ENCODE measurements at places on chromosomes 12 and 14.

- no peak for DNase-seq
Observed at GRCh38 chr12:32702473-32702872, 23.4 kb downstream of the DNM1L start.

- no peak for DNase-seq
Observed at GRCh38 chr14:30710876-30711275, 88.8 kb downstream of the SCFD1 start.

DNA sequence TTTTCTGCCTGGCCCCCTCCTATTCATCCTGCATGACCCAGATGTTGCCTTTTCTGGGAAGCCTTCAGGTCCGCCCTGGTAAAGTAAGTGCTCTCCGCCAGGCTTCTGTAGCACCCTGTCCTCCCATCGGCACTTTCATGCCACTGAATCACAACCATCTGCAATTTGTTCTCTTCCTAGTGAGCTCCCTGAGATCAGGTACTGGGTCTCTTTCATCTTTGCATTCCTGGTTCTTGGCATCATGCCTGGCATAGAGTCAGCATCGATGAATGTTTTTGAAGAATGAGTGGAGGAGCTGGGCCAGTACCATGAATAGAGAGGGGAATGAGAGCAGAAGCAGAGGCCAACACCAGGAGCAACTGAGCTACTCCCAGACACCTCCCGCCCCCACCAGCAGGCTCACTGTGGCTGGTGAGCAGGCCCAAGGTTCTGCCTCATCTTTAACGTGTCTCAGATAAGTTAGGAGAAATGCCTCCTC, 13.1 kb downstream of the ZDHHC22 start:
- DNase-seq: no peak

GRCh38 chr12:13000925-13001774, 1.1 kb upstream of the HEBP1 start:
- peak; percentile 26 for DNase-seq

DNA sequence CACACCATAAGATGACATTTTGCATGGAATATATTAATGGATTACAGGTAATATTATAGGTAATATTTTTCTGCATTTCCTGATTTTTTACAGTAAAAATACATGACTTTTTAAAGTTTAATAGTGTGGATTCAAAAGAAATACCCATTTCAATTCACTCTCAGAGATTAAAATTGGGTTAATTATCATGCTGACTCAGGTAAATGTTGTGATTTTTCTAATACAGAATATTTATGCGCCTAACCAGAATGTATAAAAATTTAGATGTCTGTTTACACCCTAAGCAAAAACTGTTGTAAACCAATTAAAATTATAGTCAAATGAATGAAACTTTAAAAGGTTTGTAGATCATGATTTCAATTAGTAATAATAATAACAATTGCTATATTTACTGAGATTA, 117.2 kb upstream of the FLRT2 start:
- DNase-seq: no peak

GRCh38 chr12:70852416-70853150, 68.0 kb downstream of the PTPRR start:
- no peak for DNase-seq

DNA sequence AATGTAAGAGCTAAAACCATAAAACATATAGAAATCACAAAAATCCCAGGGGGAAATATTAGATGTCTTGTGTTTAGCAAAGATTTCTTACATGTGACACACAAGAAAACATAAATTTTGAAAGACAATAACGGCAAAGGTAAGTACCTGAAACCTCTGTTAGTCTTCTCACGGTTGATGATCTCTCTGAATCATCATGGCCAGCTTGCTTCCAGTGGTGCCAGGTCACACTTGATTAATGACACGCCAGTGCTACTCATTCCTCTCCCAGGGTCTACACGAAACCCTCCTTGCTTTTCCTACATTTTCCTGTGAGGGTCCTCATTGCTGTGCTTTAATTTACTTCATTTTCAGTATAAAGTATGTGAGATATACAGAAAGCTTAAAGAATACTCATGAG, 114.4 kb upstream of the PARP11 start:
- no peak for DNase-seq

- no peak for DNase-seq
Observed at GRCh38 chr12:46652692-46653091, 173.1 kb downstream of the SLC38A4 start.

DNA sequence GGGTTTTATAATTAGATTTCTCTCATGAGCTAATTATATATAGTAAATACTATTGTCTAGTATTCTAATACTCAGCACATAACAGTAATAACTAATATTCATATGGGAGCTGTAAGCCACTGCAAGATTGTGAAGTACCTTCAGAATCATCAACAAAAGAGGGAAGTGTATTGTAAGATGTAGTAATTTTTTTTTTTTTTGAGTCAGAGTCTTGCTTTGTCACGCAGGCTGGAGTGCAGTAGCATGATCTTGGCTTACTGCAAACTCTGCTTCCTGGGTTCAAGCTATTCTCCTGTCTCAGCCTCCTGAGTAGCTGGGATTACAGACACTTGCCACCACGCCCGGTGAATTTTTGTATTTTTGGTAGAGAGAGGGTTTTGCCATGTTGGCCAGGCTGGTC, 3.1 kb downstream of the GPR33 start:
- DNase-seq: no peak

GRCh38 chr14:87901236-87901635, 91.7 kb downstream of the GALC start:
- no peak for DNase-seq

GRCh38 chr12:48980953-48981756, 3.0 kb downstream of the WNT1 start:
- peak; percentile 51 for DNase-seq

DNA sequence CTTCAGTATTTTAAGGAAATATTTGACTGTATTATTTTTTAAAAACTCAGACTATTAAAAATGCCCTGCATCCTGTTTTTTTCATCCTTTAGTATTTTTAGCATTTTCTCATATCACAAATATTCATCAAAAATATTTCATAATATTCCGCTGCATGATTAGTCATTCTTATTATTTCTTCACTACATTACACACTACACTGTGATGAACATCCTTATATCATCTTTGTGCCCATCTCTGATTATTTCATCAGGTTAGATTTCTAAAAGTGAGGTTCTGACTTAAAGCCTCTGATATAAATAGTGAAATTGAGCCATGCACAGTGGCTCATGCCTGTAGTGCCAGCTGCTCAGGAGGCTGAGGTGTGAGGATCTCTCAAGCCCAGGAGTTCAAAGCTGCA, 8.1 kb downstream of the COCH start:
- DNase-seq: no peak

DNA sequence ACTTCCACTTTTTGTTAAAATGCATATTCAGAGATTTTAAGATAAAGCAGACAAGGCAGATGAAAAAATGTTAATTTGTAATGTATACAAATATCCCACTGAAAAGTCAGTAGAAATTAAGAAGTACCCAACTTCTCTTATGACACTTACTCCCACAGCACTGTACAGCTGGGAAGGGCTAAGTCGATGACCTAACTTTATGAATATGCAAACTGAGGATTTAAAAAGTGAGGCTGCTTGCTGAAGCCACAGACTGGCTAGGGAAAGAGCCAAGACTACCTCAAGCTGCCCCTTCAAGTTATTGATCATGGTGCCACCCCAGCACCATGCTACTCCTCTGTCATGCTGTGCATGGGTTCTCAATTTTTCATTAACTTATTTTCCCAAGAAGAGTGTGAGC, 17.0 kb downstream of the PPM1H start:
- no peak for DNase-seq

DNA sequence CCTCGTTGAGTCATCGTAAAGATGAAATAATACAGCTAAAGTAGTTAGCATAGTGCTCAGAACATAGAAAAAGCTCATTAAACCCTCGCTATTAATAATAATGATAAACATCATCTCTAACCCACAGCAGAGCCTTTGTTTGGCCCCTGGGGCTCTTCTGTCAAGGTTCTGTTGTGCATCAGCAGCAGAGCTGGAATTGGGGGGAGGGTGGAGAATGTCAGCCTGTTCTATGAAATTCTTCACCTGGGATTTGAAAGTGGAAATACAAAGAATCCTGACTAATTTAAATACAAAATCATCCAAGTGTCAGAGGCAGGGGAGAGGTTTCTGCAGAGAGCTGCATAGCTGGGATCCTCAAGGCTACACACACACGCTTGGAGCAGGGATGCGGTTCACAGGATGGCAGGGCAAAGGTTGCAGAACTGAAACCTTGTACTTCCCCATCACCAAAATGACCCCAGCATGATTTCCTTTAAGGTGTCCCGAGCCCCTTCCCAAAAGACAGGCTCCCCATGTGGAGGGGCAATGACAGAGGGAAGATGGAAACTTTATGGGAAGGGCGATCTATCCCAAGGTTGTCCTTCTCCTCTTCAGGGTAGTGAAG, 71.8 kb downstream of the DAD1 start:
- no peak for DNase-seq

GRCh38 chr12:263574-263973, 938 bp upstream of the SLC6A13 start:
- DNase-seq: no peak

- DNase-seq: no peak
Observed at GRCh38 chr12:130919086-130919485, 34.6 kb upstream of the ADGRD1 start.
